Tibial artery (tissue), 4 donors: ENCODE measurements at places on chromosomes 7 and 10.

DNA sequence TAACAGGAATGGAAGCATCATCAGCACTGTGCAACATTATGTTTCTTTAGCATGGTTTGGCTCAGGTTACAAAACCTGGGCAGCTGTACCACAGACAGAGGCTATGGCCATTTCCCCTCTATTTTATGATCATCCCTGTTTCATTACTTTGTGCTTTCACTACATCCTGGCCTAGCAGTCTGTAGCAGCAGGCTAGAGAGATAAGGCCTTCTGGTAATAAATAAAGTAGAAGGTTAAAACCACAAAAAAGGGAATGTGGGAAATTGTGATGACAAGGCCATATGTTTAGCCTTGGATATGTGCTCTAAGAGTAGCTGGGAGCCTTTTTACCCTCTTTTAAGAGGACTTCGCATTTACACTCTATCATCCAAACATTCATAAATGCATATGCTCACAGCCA lies 266.2 kb upstream of the PHF14 start:
- DNase-seq, result no peak

DNA sequence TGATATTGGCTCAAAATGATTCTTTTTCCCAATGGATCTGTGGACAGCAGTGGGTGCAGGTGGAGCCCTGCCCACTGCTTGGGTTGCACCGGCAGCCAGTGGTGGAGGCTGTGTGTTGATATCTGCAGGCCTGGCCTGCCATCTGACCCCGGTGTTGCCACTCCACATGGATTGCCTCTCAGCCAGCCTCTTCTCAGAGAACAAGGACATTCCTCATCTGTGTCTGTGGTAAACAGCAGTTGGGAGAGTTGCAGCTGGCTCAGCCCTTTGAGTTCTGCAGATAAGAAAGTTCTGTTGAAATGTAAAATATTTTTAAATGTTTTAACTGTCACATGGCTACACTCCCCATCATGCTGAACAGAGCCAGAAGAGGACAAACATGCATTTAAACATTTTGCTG lies 374.9 kb upstream of the CELF2 start:
- DNase-seq, result peak; percentile 91

DNA sequence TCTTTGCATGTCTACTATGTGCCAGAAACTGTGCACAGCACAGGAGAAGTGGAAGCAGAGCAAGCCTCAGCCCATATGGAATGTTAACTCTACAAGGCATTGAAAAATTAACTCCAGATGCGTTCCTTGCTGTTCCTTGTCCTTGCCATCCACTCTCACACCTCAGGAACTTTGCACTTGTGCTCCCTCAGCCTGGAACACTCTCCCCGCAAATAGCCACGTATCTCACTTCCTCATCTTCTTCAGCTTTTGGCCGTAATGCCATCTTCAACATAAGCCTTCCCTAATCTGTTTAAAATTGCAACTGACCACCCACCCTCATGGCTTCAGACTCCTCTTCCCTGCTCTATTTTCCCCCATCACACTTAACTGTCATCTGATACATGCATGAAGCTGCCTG lies 83.2 kb upstream of the CAPZA2 start:
- no peak for DNase-seq

GRCh38 chr7:151094675-151095074 lies 8.4 kb downstream of the AGAP3 start:
- no peak for DNase-seq

GRCh38 chr10:83545901-83546391 lies 593.4 kb upstream of the GHITM start:
- DNase-seq, result no peak

GRCh38 chr7:64613653-64614052 lies 50.8 kb upstream of the ZNF680 start:
- no peak for DNase-seq

- no peak for DNase-seq
Measured at GRCh38 chr10:36092116-36092515, 450.0 kb upstream of the FZD8 start.
